Camera-type eye (tissue), 1 donor: ENCODE measurements at places on chromosomes 7 and 10. TPM values are rescaled to one million over a fixed set of nuclear protein-coding genes. Genes with fewer than 3 reads are reported as not detected.

ODAD2 gene
- 3.2 TPM for total RNA-seq

NEUROD6 gene
- total RNA-seq = 0.93 TPM

PHTF2 gene
- total RNA-seq = 39.7 TPM

WEE2 gene
- total RNA-seq = 0.27 TPM

MACC1 gene
- 4.3 TPM for total RNA-seq

FASTK gene
- total RNA-seq = 65.1 TPM

HPSE2 gene
- 0.33 TPM for total RNA-seq

ACADSB gene
- total RNA-seq = 28.0 TPM

RAB19 gene
- 0.93 TPM for total RNA-seq
